Suppressor macrophage (primary cell): ENCODE measurements at places on chromosomes 4 and X.

GRCh38 chr4:138110815-138111214 lies 131.3 kb downstream of the SLC7A11 start:
- DNase-seq: no peak

GRCh38 chrX:100379388-100379986 lies 30.6 kb downstream of the PCDH19 start:
- DNase-seq: no peak

GRCh38 chr4:84905646-84906045 lies 60.8 kb downstream of the WDFY3 start:
- DNase-seq: no peak

- DNase-seq: no peak
These were observed 173.6 kb upstream of the SFRP2 start for GRCh38 chr4:153962311-153963039.

GRCh38 chr4:87067124-87067885 lies 132.5 kb downstream of the AFF1 start:
- no peak for DNase-seq

DNA sequence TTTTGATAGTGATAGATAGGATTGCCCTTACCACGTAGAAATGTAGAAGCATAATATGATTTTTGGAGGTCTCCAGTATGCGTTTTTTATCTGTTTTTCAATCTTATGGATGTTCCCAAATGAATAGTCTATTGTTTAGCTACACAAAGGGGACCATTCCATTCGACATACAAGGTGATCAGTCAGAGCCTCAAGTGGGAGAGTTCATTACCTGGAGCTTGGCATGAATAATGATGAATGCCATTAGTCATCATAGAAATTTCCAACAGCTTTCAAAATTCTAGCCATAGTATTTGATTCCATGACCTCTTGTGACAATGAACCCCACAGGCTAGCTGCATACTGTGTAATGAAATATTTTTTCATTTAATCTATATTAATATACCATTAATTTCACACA lies 123.6 kb downstream of the PDHA2 start:
- no peak for DNase-seq
